GOT3 (cell line): ENCODE measurements at places on chromosomes 4 and X.

DNA sequence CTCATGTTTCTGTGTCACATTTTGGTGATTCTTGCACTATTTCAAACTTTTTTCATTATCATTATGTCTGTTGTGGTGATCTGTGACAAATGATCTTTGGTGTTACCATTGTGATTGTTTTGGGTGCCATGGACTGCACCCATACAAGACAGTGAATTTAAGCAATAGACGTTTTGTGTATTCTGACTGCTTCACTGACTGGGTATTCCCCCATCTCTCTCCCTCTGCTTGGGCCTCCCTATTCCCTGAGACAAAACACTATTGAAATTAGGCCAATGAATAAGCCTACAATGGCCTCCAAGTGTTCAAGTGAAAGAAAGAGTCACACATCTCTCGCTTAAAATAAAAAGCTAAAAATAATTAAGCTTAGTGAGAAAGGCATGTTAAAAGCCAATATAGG lies 60.2 kb downstream of the BANK1 start:
- no peak for DNase-seq

GRCh38 chr4:156169861-156170260 lies 216.2 kb upstream of the CTSO start:
- no peak for DNase-seq

DNA sequence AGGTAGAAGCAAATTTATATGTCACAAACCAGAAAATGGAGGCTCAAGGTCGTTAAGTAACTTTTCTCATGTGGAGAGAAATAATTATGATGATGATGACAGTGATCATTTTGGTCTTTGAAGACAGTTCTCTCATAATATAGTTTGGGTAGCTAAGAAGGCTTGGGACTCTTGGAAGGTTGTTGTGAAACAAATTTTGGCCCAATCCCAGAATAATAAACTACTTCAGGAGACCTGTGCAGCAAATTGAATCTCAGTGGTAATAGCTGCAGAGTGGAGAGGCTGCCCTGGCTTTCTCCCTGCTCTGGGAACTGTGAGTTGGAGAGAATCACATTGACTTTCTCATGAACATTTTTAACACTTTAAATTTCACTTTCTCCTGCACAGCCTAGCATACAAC lies 217.2 kb upstream of the BOD1L1 start:
- no peak for DNase-seq

DNA sequence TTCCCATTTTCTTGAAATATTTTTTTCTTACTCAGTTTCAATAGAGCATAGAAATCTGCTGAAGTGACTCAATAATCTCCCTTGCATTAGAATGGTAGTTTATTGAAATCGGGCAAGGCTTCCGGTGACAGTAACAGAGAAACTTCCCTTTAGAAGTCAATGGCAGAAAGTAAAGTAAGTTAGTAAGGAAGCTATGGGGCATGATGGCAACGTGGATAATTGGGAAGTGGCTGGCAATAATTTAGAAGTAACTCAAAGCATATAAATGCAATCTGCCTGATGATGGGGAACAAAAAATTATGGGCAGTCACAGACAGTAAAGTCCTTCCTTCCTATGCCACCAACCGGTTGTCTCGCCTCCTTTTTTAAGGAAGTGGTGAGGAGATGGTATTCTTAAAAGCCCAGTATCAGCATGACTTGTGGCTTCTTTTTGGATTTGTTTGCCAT lies 7.6 kb downstream of the CYBB start:
- DNase-seq: no peak

- DNase-seq: no peak
These were observed 318.6 kb upstream of the CASK start for GRCh38 chrX:42242004-42242403.

GRCh38 chr4:1522606-1523005 lies 116.4 kb upstream of the NKX1-1 start:
- no peak for DNase-seq
